ENCODE measurements at places on chromosomes 16 and 17.

- DNase-seq = no peak
Measured at GRCh38 chr17:62696726-62697490, 69.4 kb downstream of the MRC2 start.

DNA sequence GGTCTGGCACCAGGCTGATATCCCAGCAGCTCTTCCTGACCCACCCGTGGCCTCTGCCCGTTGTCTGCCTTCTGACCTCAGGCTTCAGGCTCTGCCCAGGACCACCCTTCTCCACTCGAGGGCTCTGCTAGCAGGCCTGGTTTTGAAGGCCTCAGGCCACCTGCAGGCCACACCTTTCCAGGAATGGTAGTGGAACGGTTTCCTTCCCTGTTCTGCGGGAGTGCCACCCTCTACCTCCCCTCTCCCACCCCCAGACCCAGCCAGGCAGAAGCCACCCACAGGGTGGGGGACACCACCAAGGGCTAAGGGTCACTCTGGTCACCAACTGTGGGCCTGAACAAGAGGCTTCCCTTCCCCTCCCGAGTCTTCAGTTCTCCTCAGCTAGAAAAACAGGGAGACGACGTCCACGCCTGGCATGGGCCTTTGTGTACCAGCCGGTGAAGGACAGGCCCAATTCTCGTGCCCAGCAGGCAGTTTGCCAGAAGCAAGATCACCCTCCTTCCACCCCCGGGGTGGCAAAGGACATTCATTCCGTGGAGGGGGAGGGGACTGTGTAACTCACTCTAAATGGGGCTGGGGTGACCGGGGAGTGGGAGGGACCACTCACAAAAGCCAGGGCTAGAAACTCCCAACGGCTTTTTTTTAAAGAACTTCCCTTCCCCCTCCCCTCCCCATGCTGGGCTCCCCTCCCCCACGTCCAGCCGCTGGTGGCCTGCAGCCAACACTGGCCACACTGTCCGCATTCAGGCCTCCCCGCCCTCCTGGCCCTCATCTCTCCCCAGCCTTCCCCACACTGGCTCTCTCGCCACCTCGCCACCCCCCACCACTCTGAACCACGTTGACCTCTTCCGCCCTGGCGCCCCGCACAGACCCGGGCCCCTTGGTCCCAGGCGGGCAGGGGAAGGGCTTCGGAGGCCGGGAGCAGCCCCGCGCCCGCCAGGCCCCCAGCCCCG lies 7.7 kb downstream of the CBX4 start:
- DNase-seq = no peak

DNA sequence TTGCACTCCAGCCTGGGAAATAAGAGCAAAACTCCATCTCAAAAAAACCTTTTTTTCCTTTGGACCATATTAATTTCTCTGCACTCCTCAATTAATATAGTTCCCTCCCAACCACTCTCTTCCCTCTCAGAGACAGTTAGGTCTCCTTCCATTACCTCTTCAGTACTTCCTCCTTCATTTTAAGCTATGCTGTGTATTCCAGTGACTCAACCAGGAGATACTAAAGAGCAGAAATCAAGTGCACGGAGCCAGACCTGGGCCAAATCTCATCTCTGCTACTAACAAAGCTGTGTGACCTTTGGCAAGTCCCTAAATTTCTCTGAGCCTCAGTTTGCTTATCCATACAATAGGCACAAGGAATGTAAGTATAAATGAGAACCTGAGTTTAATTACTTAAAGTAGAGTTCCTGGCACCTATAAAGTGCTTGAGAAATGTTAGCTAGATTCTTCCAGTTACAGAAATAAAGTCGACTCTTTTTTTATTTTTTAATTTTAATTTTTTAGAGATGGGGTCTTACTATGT lies 8.5 kb downstream of the PECAM1 start:
- no peak for DNase-seq

GRCh38 chr16:72902206-72902605 lies 145.7 kb downstream of the ZFHX3 start:
- no peak for DNase-seq

DNA sequence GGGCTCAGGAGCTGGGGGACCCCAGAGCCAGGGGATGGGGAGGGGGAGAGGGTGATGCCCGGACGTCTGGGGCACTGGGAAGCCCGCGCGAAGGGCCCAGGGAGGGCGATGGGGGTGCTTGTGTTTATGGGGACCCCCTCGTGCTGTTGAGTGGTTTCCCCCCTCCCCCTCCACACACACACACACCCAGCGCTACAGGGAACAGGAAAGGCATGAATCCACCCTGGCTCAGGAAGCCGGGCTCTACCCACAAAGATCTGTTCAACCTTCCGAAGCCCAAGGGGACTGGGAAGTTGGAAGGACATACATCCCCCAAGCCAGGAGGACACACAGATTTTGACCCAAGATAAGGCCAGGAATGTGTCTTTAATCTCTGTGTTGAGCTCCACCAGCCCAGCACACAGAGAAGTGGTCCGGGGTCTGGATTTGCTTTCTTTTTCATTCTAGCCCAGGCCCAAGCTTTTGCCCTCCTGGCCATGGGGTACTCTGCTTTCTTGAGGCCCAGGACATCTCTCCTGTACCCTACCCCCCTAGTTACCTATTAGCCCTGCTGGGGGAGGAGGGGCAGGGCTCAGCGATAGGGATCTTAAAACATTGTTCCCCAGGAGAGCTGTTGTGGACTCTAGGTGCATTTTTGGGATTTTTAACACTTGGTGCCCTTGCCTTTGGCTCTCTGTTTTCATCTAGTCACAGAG lies 1.2 kb downstream of the UBALD2 start:
- no peak for DNase-seq

DNA sequence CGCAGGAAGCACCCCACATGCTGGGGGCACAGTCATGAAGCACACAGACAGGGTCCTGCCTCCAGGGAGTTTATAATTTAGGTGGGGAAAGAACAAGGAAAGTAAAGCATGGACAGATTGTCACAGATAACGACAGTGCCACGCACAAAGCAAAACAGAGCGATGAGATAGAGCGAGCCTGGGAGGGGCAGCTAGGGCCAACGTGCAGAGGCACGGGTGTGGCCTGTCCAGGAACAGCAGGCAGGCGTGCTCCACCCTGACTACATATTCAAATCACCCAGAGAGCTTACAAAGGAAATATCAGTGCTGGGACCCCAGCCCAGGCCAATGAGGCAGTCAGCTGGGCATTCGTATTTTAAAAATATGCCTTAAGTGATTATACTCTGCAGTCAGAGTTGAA lies 16.8 kb downstream of the LGALS9 start:
- no peak for DNase-seq

GRCh38 chr17:32634167-32634566 lies 147.4 kb downstream of the CDK5R1 start:
- no peak for DNase-seq

DNA sequence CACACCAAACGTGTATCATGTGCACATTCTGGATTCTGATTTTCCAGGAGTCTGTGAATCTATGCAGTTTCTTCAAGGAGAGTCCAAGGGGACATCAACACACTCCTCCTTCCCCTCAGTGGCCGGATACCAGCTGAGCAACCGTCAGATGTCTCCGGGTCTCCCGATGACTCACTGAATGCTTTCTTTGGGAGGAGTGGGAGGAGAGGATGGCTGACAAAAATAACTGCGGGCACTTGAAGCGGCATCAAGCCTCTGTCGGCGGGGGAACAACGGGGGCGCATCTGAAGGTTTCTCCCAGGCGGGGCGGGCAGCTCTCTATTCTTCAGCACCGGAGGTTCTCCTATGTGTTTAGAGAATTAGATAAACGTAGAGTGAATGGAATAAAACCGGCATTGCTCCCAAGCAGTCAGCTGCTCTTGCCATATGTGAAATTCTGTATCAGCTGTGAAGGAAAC lies 24.6 kb upstream of the LRRC75A start:
- DNase-seq = peak; percentile 43

- no peak for DNase-seq
Measured at GRCh38 chr17:57532966-57533365, 212.1 kb downstream of the CCDC182 start.

DNA sequence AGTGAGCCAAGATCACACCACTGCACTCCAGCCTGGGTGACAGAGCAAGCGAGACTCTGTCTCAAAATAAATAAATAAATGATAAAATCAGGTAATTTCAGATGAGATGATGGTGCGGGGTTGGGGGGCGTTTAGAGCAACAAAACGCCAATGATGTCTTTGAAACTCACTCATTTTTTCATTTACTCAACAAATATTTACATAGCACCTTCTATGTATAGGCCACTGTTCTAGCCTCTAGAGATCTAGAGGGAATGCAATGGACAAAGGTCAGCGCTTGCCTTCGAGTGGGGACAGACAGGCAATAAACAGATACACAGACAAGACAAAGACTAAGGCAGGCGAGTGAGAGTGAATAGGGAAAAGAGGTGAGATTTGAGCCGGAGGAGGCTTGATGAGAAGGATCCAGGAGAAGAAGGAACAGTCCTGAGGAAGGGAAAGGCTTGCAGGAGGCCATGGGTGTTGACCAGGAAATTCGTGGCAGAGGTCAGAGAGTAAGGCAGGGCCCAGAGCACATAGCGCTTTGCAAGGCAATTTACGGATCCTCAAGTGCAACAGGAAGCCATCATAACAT lies 14.1 kb downstream of the ALDH3A1 start:
- no peak for DNase-seq

DNA sequence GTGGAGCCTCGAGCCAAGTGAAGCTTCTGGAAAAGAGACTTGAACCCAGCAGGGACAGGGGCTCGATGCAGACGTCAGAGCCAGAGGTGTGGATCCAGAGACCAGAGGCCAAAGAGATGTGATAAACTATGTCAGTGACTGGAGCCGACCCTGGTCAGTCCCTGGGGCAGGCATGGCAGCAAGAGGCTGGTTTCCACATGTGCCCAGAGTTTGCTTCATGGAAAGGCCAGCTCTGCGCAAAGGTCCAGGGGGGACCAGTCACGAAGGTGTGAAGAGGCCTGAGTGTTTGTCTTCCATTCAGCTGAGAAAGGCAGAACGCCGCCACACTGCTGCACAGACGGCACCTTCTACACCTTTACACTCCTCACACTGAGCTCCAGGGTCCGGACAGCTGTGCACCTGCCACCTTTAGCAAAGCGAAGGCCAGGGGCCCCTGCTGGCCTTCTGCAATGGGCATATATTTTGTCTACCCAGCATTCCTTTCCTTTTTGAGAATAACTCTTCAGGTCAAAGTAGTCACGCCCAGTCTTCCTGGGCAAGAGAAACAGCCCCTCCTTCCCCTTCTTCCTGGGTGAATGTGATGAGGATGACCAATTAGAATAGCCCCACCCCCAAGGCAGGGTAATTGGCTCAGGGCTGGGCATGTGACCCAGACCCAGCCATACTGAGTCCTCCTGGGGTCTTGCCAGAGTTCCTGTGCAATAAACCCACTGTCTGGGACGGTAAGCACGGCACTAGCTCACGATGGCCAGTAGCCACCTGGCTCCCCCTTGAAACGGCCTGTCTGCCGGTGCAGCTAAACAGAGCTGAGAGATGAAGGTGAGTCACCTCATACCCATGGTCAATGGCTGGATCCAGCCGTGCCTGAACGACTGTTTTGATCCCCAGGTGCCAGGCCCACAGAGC lies 2.3 kb upstream of the RPH3AL start:
- DNase-seq = no peak

- no peak for DNase-seq
Measured at GRCh38 chr16:65406933-65407332, 285.1 kb upstream of the CDH11 start.

DNA sequence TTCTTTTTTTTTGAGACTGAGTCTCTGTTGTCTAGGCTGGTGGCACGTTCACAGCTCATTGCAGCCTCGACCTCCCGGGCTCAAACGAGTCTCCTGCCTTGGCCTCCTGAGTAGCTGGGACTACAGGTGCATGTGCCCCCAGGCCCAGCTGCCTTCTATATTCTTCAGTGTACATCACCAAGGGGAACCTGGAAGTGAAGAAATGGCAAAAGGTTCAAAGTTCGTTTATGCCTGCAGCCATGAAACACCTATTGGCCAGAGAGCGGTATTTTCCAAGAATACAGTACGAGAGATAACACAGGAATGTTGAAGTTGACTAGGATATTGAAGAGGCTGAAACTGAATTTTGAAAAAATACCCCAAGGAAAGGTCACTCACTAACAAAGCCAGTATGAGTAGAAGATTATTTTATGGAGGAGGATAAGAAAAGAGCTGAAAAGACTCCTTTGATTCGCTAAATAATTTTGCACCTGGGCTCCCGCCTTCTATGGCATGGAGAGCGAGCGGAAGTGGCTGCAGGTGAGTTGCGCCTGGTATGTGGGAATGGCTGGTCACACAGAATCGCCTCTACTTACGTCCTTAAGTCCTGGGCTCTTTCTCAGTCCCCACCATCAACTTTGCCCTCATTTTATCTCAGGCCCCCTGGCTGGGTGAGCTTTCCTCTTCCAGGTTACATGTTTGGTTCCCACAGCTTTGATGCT lies 9.8 kb downstream of the ST6GALNAC1 start:
- no peak for DNase-seq

DNA sequence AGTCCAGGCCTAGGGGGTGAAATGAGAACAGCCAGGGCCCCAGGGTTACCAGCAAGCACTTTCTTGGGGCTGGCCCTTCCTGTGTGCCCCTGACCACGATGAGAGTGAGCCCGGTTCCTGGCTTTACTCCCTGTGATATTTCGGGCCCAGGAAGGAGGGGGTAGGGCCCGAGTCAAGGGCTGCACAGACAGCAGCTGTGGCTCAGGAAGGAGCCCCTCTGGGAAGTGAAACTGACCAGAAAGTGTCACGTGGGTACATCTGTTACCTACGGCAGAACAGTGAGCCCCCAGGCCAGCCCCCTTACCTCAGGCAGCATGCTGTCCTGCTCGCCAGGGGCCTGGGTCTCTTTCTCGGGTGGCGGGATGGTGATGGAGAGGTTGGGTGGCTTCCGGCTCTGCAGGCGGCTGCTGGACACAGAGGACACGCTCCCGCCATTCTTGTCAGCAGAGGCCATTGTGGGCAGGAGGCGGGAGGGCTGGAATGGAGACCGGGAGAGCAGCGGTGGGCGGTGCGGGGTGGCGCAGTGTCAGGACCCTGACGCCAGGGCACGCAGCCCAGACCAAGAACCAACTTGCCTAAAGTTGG lies 13.8 kb downstream of the AANAT start:
- no peak for DNase-seq

GRCh38 chr16:66254751-66255150 lies 111.7 kb upstream of the CDH5 start:
- peak; percentile 59 for DNase-seq

DNA sequence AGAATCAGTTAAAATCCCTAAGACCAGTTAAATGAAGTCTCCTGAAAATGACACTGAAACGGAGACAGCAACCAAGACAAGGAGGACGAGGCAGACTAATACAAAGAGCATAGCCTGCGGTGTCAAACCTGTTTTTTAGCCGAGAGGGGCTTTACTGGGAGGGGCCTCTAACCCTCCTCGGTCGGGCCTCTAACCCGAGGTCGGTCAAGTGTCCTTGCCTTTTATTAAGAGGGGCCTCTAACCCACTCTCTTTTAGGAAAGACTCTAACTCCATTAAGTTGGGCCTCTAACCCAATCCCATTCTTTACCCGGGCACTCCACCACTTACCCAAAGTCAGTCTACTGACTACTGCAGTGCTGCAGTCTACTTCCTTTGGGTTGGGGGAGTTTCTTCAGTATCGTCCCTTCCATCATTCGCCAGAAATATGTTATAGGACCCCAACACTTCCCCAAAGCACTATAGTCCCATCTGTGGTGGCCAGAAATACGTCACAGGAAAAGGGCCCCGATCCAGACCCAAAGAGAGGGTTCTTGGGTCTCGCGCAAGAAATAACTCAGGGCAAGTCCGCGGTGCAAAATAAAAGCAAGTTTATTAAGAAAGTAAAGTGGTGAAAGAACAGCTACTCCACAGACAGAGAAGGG lies 39.2 kb upstream of the ARL4D start:
- DNase-seq = no peak

GRCh38 chr17:3935140-3935542 lies 18.9 kb upstream of the P2RX1 start:
- DNase-seq = peak; percentile 59

GRCh38 chr16:79750311-79750710 lies 149.8 kb upstream of the MAF start:
- no peak for DNase-seq

Measured in astrocyte of the cerebellum (primary cell).